Stimulated activated CD8-positive, alpha-beta memory T cell treated with anti-CD3 and anti-CD28 coated beads, Interleukin-15, amount 100 ng/mL, for 48 hours (primary cell): ENCODE measurements at places on chromosomes 4 and X.

- DNase-seq, result no peak
Observed at GRCh38 chr4:52249581-52249980, 198.5 kb downstream of the SPATA18 start.

- DNase-seq, result no peak
Observed at GRCh38 chr4:136573460-136573859, 958.8 kb downstream of the PCDH18 start.

- DNase-seq, result no peak
Observed at GRCh38 chrX:48472851-48473703, 2.9 kb upstream of the FTSJ1 start.

GRCh38 chr4:41880840-41881831 lies 54.1 kb upstream of the TMEM33 start:
- DNase-seq, result no peak

GRCh38 chrX:48908600-48908999 lies 2.8 kb downstream of the SLC35A2 start:
- no peak for DNase-seq

GRCh38 chr4:169103966-169104412 lies 93.9 kb upstream of the CBR4 start:
- no peak for DNase-seq

DNA sequence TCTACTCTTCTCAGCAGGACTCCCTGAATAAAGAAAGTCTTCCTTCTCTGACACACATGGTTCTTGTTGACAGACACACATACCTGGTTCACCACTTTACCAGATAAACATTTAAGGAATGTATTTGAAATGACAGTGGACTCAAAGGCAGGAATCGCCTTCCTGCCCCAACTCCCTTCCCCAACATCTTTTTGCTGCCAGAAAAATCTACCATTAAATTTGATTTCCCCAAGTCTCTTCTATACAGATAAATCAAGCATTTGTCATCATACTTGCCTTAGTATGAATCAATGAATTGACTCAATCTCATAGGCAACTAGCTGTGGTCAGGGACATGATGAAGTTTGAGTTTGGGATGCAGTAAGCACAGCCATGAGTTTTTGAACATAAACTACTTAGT lies 23.3 kb upstream of the ANXA5 start:
- no peak for DNase-seq

GRCh38 chrX:131046596-131046995 lies 11.6 kb upstream of the ARHGAP36 start:
- no peak for DNase-seq

GRCh38 chr4:165375465-165375864 lies 3.3 kb upstream of the CPE start:
- no peak for DNase-seq

DNA sequence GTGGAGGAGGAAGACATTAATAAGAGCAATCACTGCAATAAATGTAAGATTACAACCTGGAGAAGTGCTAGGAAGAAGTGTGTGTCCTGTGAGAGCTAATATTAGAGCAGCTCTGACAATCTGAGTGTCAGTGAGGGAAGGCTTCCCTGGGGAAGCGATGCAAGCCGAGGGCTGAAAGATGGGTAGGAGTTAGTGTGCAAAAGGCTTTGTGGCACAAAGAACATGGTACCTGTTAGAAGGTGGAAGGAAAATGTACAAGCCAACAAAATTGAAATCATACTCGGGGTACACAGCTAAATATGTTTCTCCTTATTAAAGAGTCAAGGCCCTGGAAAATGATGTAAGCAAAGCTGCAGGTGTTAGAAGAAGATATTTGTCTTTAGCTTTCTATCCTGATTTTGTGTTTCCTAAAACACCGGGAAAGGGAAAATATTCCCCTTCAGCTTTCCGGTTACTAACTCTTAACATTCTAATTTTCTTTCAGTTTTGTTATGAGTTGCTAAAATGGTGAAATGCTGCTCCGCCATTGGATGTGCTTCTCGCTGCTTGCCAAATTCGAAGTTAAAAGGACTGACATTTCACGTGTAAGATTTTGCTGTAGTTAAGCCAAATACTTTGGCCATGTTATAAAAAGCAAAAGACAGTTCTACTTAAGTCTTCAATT lies 808 bp downstream of the THAP6 start:
- DNase-seq, result no peak

DNA sequence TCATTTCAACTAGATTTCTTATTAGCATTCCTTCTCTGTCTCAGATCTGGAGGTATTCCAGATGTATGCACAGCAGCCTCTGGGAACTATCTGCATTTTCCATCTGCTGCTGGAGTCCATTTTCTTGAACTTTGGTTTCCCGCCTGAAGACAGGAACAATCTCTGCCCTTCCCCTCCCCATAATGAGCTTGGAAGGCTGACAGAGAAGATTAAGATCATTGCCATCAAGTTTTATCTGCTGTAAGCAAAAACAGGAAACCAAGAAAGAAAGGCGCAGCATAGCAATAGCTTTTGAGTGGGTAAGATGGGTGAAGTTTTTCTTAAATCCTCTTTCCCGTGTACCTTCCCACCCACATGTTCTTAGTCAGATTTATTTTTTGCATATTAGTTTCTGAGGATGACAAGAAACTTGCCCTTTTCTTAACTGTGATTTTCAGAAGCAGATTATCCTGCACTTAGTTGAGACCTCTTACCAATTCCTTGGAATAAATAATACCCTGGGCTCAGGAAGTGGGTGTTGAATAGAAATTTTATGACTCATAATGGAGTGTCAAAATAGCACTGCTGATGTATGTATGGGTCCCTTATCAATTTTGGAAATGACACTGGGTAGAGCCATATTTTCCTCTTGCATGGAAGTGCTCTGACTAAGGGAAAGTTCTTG lies 78.3 kb downstream of the CT47B1 start:
- no peak for DNase-seq

- no peak for DNase-seq
Observed at GRCh38 chr4:56240554-56241174, 146.6 kb downstream of the AASDH start.

DNA sequence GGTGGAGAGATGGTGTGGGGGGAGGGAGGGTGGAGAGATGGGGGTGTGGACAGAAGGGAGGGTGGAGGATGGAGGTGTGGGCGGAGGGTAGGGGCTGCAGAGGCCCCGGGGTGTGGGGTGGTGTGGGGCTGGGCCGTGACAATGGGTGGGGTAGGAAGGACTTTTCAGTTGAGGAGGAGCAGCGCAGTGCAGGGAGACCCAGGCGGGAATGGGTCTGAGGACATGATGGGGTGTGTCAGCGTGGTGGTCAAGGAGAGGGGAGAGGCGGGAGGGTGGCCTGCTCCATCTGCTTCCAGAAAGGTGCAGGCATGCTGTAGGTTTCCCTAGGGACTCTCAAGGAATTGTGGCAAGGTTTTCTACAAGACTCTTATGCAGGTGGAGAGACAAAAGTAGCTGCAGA lies 48.9 kb downstream of the RGS12 start:
- no peak for DNase-seq

DNA sequence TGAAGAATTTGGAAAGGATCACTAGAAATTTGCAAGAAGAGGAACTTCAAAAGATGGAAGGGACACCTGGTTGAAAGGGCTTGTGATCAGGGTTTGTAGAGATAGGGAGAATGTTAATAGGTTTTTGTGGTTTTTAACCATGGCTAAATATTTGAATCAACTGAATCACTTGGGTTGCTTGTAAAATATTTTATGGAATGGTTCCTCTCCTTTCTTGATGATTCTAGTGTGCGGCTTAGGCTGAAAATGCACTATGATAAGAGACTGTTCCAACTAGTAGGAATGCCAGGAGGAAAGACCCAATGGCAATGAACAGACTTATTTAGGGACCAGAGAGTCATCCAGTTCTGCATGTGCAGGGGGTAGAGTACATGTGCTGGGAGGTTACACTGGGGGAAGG lies 408.2 kb downstream of the ARHGAP24 start:
- DNase-seq, result no peak

DNA sequence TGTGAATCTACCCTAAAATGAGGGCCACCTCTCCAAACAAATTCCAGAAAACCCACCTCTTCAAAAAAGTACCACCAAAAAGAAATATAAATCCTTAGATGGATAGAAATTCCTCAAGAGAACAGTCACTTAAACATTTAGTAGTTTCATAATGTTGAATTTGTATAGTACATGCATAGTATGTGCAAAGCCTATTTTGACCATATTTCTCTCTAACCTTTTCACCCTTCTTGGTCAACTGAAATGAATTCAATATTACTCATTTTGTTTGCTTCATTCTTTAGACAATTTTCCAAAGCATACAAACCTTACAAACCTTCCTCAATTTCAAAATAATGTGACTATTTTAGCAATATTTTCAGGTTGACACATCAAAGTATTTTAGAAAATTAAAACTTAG lies 4.1 kb downstream of the RHOXF1 start:
- no peak for DNase-seq

DNA sequence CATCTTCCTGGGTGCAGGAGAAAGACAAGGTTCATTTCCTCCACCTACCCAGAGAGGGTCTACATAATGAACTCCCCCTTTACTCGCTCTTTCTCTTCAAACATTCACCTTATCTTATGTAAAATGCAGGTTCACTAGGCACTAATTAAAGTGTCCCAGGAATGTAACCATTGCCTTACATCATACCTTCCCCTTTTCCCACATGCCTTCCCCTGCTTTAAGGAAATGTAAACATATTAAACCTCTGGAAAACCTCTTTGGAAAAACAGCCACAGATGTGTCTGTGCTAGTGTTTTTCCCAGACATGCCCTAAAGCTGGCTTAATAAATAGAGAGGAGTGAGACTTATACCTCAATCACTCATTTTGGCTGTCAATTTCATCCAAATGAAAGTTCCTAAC lies 15.8 kb downstream of the TBC1D9 start:
- no peak for DNase-seq

DNA sequence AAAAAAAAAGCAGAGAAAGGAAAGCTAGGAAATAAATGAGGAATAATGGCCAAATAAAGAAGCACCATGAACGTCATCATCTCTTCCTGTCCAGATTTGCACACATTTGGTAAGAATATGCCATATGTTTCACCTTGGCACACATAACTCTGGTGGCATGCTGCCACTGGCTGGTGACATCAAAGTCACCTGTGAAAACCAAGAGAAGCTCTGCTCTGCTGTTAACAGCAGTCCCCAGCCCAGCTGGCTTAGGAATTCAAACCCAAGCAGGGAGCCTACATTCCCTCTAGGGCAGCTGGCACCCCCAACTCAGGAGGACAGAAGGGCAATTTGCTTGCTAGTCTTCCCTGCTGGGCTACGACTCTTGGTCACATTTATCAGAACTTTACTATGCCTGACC lies 77.6 kb downstream of the RASL11B start:
- no peak for DNase-seq

DNA sequence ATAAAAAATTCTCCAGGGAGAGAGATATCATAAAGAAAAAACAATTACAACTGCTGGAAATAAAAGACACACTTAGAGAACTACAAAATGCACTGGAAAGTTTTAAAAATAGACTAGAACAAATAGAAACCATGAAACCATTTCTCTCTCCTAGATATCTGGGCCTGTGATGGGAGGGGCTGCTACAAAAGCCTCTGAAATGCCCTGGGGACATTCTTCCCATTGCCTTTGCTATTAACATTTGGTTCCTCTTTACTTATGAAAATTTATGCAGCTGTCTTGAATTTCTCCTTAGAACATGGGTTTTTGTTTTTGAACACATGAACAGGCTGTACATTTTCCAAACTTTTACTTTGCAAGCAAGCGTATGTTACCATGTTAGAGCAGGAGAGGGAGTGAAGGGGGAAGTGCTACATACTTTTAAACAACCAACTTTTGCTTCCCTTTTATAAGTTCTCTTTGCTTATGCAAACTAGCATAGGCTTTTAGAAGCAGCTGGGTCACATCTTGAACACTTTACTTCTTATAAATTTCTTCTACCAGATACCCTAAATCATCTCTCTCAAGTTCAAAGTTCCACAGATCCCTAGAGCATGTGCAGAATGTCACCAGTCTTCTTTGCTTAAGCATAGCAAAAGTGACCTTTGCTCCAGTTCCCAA lies 47.9 kb upstream of the PACRGL start:
- no peak for DNase-seq

- no peak for DNase-seq
Observed at GRCh38 chr4:55238407-55238806, 107.6 kb upstream of the SRD5A3 start.

GRCh38 chr4:85406185-85406584 lies 68.8 kb upstream of the ARHGAP24 start:
- DNase-seq, result no peak

DNA sequence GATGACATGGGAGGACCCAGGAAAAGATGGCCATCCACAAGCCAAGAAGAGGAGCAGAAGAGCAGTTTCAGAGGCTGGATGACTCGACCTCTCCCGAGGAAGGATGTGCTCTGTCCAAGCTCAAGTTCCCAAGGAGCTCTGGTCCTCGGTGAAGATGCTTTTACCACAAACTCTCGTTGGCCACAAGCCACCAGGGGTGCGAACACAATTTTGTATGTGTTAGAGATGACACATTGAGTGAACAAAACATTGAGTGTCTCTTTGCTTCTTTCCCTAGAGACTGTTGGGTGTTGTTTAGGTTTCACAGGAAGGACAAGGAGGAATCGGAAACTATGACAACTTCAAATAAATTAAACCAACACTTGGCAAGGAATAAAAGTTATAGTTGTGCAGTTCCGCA lies 26.3 kb downstream of the FGFBP1 start:
- DNase-seq, result no peak

DNA sequence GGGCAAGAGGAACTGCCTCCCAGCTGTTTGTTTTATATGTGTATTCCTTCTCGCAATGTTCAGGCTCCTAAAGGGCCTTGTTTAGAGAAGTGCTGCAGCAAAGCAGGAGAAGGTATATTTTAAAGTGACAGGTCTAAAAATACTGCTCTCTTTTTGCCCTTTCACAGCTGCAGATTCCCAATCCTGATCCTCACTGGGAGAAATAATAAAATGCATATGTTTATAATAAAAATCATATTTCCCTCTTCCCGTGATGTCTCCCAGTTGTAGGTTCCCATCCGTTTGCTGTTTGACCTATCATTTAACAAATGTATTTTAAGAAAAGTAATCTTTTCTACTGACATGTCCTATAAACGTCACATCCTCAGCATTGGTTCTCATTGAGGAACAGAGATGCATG lies 62.7 kb upstream of the GPC4 start:
- DNase-seq, result no peak

DNA sequence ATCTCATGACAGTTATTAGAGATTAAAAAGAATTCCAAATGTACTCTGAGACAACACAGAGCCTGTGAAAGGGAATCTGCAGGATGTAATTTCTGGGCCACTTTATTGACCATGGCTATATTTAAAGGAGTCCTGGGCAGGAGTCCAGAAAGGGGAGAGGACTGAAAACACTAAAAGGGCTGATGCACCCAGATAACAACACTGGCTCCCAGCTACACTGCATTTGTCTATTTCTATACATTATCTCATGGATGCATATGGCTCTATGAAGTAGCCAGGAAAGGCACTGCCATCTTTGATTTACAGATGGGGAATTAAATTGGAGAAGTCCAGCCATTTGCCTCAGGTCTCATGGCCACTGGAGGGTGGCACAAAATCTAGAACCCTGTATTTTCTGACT lies 56.0 kb downstream of the MED28 start:
- no peak for DNase-seq

DNA sequence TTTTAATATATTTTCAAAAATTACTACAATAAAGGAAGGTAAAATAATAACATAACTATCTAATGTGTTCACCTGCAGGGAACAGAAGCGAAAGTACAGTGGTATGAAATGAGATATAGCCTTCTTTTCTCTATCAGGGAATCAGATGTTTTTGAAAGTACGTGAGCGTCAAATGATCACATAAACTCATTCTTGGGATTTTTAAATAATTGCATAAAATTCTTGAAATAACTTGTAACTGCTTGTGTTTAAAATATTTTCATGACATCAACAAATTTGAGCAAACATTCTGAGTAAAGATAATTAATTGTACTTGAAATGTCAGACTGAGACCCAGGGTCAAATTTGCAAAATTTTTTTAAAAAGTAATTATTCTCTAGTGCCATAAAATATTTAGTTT lies 193.5 kb upstream of the NEIL3 start:
- no peak for DNase-seq
